ENCODE measurements at places on chromosomes 12 and 14.

GRCh38 chr12:103832048-103832997 is 8.7 kb downstream of the NT5DC3 start:
- no peak for DNase-seq

- no peak for DNase-seq
Observed at GRCh38 chr12:47838286-47838931, 18.7 kb upstream of the HDAC7 start.

DNA sequence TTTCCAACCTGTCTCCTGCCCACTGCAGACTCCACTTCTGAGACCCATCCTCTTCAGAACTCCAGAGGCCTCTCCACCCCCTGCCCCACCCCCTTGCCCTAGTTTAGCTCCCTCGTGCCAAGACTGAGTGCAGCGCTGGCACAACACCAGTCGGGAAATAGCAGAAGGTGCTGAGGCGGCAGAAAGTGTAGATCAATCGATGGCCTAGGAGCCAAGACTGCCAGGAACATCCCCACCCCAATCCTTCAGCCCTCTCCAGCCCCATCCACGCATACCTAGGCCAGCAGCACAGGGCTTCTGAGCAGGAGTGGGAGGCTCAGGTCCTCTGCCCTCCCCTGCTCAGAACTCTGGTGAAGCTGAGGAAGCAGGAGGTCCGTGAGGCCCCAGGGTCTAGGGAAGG is 1.1 kb downstream of the CPNE6 start:
- DNase-seq: no peak

GRCh38 chr14:99148861-99149610 is 123.0 kb downstream of the BCL11B start:
- DNase-seq: no peak

GRCh38 chr14:60641742-60642269 is 7.5 kb downstream of the SIX1 start:
- DNase-seq: no peak

DNA sequence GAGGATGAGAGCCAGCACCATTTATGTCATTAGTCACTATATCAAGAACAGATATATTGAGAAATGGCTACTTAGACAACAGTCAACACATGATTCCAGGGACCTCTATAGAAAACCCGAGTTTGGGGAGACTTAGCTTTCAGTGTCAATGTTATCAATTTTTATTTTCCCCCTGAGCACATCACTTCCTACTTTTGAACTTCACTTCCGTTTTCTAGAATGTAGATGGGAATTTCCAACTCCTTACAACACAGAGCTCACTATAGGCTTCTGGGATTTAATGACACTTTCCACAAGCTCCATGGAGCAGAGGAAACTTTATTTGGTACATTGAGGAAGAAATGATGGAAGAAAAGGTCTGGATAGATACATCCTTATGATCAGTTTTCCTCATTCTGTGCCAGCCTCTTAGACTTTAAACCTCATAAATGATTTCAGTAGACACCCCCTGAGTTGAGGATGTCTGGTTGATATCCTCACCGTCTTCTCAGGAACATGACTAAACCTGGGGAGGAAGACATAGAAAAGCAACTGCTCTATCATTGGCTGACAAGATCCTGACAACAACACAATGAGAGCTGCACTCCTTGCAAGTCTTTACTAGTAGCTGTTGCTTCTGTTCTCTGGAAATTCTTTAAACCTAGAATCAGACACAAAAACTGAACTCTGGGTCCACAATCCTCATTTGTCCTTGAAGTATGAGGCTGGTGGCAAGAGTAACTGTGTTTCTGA is 449.4 kb upstream of the OR4E1 start:
- no peak for DNase-seq

DNA sequence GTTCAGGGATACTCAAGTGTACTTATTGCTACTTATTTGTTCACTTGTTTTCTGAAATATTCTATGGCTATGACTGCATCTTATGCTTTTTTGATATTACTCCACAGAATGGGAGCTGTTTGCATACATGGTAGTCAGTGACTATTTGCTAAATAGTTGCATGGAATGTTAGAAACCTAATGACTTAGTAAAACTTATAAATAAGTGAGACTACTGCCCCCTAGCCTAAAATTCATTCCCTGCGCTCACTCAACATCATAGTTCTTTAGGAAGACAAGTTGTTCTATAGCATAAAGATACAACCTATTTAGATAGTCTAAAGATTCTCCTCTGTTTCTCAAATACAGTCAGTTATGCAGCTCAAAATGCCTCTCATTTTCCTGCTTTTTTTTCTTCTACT is 305.5 kb downstream of the CEP128 start:
- DNase-seq: no peak

DNA sequence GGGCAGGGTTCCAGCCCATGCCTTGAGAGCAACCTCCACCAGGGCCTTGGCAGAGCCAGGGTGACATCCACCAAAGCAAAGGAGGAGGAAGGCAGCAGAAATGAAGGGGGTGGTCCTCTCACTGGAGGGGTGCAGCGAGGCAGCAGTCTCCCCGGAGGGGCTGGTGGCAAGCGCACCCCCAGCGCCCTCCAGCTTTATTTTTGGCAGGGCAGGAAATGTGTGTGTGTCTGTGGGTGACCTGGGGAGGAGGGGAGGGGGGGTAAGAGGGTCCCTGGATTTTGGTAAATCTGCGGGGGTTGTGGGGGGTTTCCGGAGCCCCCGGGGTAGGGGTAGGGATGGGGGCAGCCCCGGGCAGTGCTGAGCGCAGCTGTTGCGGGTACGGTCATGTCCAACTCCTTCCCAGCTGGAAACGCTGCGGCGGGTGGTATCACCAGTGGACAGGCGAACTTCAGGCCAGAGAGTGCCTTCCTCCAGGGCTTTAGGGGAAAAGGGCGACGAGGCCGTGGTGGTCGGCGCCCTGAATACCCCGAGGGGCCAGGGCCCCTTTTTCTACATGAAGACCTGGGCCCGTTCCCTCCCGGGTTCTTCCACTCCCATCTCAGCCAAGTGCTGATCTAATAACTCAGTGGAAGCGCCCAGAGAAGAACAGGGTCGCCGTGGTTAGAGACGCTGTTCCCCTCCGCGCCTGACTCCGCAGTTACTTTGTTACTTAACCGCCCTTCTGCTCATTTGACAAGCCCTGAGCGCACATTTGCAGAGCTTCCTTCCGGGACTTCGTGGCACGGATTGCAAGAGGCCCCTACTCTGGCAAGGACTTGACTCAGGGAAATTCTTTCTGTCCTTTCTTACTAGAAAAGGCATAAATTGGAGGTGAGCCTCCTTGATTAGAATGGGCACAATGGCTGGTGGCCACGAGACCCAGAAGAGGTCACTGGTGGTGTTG is 55.2 kb downstream of the FOS start:
- DNase-seq: peak; percentile 26

- no peak for DNase-seq
Observed at GRCh38 chr12:123058481-123058880, 78.0 kb downstream of the ARL6IP4 start.

- no peak for DNase-seq
Observed at GRCh38 chr14:58258156-58258555, 13.5 kb downstream of the PSMA3 start.

- DNase-seq: no peak
Observed at GRCh38 chr14:103232831-103233319, 101.2 kb upstream of the EIF5 start.

DNA sequence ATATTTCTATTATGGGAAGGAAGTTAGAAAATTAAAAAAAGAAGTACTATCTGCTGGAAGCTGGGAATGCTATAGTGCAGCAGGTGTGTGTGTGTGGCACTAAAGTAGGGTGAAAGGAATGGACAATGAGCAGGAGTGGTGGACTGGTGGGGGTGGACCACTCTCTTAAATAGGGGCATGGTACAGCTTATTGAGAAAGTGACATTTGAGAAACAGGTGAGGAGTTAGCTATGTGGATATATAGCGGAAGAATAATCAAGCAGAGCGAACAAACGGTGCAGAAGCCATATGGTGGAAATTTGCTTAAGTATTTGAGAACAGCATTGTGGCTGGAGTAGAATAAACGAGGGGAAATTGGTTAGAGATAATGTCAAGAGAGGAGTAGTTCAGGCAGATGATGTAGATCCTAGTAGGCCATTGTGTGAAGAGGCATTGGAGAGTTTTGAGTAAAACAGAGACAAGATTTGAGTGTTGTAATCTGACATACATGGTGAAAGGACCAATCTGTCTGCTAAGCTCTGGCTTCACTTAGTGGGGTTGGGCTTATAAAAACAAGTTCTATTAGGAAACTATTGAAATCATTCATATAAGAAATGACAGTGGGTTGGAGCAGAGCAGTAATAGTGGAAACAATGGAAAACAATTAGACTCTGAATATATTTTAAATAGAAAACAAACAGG is 149.2 kb upstream of the SYT10 start:
- no peak for DNase-seq

- DNase-seq: no peak
Observed at GRCh38 chr12:115752913-115753726, 524.4 kb downstream of the MED13L start.

DNA sequence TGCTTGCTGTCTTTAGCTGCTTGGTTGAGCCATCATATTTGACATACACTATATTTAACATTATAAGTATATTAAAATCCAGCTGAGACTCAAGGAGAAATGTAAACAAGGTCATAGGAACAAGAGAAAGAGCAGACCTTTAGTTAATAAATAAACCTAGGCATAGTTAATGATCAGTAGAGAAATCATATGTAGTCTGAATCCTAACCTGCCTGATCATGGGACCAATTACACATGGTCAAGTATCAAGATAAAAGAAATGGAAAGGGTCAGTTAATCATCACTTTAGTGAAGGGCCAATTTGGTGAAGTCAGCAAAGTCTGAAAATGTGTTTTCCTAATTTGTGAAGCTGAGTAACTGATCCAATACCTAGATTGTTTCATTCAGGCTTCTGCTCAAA is 7.5 kb downstream of the RNF212B start:
- no peak for DNase-seq

DNA sequence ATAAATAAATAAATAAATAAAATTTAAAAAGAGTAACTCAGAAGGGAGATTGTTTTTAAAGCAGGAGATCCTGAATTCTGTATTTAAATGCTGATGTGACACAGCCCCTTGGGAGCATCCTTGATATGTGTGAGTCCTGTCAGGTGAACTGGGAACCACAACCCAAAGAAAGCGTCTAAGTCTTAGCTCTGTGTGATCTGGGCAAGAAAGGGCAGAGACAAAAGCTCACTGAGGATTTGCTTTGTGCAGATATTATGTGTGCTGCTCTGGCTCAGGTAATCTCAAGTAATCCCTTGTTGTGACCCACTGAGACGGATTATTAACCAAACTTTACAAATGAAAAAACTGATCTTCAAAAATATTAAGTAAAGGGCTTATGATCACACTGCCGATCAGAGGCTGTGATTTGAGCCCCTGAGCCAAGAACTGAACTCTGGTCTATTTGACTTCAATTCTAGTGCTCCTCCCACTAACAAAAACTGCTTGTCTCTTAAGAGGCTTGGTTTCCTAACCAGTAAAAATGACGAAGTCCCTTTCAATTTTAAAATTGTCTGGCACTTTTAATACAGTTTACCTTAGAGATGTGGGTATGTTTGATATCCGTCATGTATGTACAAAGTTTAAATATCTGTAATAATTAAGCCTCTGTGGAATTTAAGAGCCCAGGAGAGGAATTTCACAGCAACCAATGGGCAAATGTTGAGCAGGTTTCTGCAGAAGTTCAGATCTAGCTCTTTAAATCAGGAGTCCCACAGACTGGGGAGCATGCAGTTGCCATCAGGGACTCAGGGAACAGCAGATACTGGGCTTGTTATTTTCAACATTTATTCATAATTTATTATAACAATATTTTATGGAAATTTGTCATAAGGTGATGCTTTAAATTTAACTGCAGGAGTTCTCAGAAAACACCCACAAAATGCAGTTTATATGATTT is 46.1 kb downstream of the CPM start:
- no peak for DNase-seq

DNA sequence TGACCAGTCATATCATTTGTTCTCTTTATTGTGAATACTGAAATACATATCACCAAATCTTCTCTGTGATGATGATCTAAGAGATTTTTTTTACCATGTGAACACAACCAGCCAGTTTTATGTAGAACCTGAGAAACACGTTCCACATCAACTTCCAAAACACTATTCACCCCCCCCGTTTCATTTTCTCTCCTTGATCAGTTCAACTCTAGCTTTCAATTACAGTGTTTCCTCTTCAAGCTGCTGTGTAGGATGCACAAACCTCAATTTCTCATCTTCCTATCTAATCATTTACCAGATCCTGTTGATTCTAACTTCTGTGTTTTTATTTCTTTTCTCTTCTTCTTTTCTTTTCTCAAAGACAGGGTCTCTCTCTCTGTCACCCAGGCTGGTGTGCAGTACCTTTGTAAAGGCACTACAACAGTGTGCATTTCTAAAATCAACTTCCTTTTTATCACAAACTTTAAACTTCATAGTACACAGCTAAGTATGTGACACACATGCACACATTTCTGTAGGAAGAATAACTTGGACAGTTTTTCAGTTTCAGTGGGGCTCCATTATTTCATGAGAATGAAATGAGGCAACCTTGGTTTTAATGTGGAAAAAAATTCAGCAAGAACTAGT is 149.9 kb upstream of the FBXO33 start:
- no peak for DNase-seq

DNA sequence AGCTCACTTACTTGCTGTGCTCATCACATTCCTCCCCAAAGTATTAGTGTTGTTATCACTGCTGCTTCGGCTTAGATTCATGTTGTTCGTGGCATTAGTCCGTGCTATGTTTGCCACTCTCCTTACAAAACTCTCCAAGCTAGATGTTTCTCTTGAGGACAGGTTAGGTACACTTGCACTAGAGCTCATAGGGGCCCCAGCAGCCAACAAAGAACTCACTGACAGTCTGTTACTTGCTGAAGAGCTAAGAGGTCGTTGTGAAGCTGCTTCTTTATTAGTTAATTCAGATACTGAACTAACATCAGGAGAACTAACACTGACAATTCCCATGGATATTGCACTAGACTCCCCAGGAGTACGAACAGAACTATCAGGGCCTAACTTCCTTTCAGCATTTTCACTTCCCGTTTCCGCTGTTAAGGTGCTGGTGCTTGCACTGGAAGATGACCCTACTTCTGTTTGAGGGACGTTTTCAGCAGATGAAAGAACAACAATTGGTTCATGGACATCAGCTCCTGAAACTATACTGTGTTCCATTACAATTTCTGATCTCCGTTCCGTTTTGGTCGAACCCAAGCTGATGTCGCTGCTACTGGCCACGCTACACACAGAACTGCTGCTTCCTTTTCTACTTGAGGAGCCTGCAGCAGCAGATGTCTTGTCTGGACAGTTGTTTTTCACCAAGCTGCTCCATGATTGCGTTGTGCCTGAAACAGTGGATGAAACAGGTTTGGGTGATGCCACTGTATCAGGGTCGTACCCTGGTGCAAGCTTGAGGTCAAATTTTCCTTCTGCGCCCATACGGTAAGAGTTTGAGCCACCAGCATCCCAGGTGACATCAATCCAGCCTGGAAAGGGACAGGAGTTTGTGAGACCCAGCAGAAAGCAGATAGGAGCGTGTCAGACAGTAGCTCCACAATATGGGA is 78.7 kb downstream of the HECTD1 start:
- DNase-seq: no peak

DNA sequence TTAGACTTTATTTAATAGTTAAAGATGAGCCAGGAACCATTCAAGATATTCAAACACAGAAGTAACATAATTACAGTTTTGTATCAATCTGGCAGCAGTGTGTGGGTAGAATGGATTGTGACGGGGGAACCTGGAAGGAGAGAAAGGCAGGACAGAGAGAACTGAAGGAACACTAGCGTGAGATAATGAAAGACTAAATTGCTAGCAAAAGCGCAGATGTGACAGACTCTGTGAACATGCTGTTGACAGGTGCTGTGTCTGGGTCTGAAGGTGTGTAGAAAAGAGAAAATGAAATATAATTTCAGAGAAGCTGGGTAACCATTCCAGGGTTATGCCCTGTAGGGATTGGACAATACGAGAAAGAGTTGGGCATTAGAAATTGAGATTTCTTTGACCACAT is 372.3 kb downstream of the SYT1 start:
- no peak for DNase-seq

Measured in stimulated activated CD4-positive, alpha-beta T cell treated with anti-CD3 and anti-CD28 coated beads, TNF-alpha, amount 100 ng/mL, for 24 hours (primary cell).